Activated naive CD8-positive, alpha-beta T cell treated with anti-CD3 and anti-CD28 coated beads, Interleukin-2, amount 10 ng/mL, durations not matched to agents 7 days and 5 days (primary cell): ENCODE measurements at places on chromosomes 2 and 18. TPM values are rescaled to one million over a fixed set of nuclear protein-coding genes. Genes with fewer than 3 reads are reported as not detected.
A peak's percentile ranks its signal among the peaks of the same experiment; 100 is the strongest.

GRCh38 chr18:75823471-75823870 is 396.0 kb upstream of the SMIM21 start:
- H3K4me1 ChIP-seq = no peaks in the 10 kb centered on the region
- no peak for DNase-seq
- no peaks in the 10 kb centered on the region for H3K27me3 ChIP-seq
- H3K36me3 ChIP-seq = no peaks in the 10 kb centered on the region
- no peak overlapping the region for H3K27ac ChIP-seq

- no peak for DNase-seq
- H3K4me1 ChIP-seq = peaks cover 52% of the 10 kb centered on the region
Observed at GRCh38 chr2:189297446-189297845, 117.9 kb upstream of the COL5A2 start.

DNA sequence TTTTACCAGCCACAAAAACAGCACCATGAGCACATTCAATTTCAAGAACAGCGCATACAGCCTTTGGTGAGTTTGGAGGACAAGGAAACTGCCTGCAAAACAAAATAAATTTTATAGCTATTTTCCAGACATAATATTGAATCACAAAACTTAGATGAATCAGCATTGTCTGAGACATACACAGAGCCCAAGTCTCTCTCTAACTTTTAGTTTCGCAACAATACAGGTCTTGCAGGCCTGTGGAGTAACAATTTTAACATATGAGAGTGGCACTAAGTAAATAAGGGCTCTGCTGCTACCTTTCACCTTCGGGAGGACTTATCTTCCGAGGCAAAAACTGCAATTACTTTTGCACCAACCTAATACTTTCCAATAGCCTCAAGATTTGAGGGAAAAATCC is 56.1 kb upstream of the PEX13 start:
- H3K36me3 ChIP-seq = peaks cover 37% of the 10 kb centered on the region
- no peaks in the 10 kb centered on the region for H3K27me3 ChIP-seq
- peaks cover 24% of the 10 kb centered on the region for H3K4me1 ChIP-seq
- no peak for DNase-seq
- no peak overlapping the region for H3K27ac ChIP-seq

DNA sequence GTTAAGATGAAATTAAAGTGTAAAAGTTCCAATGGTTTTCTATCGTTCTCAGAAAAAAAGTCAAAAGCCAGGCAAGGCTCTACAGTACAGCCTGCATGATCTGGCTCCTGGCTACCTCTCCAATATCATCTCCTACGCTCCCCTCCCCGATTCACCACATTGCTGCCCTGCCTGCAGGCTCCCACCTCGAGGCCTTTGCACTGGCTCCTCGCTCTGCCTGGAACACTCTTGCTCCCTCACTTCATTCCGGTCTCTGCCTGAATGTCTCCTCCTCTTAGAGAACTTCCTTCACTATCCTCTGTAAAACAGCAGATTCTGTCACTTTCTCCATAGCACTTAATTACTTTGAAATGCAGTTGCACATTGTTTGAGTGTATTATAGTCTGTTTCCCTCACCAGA is 72.5 kb downstream of the KLF7 start:
- H3K4me3 ChIP-seq = no peak overlapping the region
- H3K27ac ChIP-seq = peak overlapping the region; percentile 63
- DNase-seq = no peak
- H3K36me3 ChIP-seq = peaks cover 22% of the 10 kb centered on the region
- no peaks in the 10 kb centered on the region for H3K27me3 ChIP-seq

- no peak overlapping the region for H3K27ac ChIP-seq
- H3K36me3 ChIP-seq = no peaks in the 10 kb centered on the region
- no peak overlapping the region for H3K4me3 ChIP-seq
Observed at GRCh38 chr2:5176764-5177163, 515.4 kb upstream of the SOX11 start.

- H3K27me3 ChIP-seq = peaks cover 7% of the 10 kb centered on the region
- no peak for DNase-seq
- H3K27ac ChIP-seq = no peak overlapping the region
- peaks cover 18% of the 10 kb centered on the region for H3K4me1 ChIP-seq
- H3K36me3 ChIP-seq = peaks cover 10% of the 10 kb centered on the region
Observed at GRCh38 chr2:74560591-74560990, 6.1 kb downstream of the DOK1 start.

- DNase-seq = no peak
- H3K27me3 ChIP-seq = peaks cover 56% of the 10 kb centered on the region
- no peaks in the 10 kb centered on the region for H3K36me3 ChIP-seq
- H3K4me1 ChIP-seq = peaks cover 22% of the 10 kb centered on the region
Observed at GRCh38 chr2:170394641-170395387, 216.9 kb downstream of the MYO3B start.

DNA sequence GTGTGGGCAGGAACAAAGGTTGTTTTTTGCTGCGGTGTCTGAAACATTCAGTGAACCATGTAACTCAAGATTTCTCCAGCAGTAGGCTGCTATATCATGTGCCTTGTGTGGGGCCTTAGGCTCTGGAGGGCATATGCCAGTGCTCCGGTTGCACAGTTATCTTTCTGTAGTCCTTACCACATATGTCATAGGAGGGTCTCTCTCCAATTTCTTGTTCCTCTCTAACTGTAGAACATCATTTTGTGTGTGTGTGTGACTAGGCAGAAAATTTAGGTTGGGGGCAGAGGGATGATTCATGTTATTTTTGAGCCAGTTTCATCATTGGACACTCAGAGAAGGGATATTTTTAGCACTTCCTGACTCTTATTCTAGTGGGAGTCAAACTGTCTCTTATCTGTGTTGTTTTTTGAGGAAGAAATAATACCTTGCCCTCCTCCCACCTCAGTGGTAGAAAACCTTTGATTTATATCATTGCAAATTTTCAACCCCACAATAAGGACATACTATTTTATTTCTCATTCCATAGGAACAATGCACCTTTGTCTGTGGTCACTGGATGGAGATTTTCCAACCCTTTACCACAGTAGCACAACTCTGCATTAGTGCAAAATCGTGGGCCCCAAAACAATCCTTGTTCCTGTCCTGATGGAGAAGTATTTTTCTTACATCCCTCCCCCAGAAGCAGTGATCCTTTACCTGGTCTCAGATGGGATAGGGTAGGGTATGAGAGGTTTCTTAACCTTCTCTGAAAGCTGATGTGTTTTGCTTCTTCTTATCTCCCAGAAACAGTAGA is 113.9 kb downstream of the CCDC74A start:
- H3K27ac ChIP-seq = no peak overlapping the region
- H3K4me3 ChIP-seq = no peak overlapping the region
- H3K27me3 ChIP-seq = peaks cover 33% of the 10 kb centered on the region
- H3K4me1 ChIP-seq = no peaks in the 10 kb centered on the region

Gene PDE11A
- total RNA-seq = not detected

Gene CYP27C1
- total RNA-seq = not detected

Gene TNFRSF11A
- 8.0 TPM for total RNA-seq
